Head of caudate nucleus (tissue), 42 donors: ENCODE measurements at places on chromosomes 2 and 18.

GRCh38 chr2:28726177-28726576 is 25.5 kb upstream of the PPP1CB start:
- peak; percentile 45 for DNase-seq

GRCh38 chr18:21293479-21293878 is 51.4 kb downstream of the GREB1L start:
- no peak for DNase-seq

GRCh38 chr2:134276381-134277172 is 22.7 kb downstream of the MGAT5 start:
- DNase-seq, result no peak

DNA sequence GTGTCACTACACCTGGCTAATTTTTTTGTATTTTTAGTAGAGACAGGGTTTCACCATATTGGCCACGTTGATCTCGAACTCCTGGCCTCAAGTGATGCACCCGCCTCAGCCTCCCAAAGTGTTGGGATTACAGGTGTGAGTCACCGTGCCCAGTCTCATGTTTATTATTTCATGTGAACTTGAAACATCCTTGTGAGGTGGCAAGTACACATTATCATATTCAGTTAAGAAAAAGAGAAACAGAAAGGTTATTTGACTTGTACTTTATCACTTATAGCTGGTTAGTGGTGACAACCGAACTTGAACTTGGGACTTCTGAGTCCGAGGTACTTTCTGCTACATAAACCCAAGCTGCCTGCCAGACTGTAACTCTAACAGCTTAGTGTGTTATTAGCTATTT is 24.4 kb downstream of the ABHD3 start:
- DNase-seq, result no peak

DNA sequence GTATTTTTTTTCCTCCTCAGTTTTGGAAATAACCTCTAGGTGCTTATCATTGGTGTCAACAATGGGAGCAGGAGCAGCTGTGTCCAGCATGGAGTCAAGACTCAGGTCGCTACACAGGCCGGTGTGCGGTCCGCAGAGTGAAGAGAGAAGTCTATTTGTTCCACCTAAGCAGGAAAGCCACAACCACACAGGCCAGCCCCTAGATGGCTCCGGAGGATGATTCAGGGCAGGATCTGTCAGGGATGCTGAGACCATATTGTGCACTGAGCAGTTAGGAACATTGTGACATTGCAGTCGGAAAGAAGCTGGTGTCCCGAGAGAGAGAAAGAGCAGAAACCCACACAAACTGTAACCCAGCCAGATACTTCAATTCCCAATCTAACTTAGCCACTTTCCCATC is 136.9 kb downstream of the GAREM1 start:
- no peak for DNase-seq

- no peak for DNase-seq
These were observed 113.6 kb downstream of the METTL8 start for GRCh38 chr2:171320208-171320621.

DNA sequence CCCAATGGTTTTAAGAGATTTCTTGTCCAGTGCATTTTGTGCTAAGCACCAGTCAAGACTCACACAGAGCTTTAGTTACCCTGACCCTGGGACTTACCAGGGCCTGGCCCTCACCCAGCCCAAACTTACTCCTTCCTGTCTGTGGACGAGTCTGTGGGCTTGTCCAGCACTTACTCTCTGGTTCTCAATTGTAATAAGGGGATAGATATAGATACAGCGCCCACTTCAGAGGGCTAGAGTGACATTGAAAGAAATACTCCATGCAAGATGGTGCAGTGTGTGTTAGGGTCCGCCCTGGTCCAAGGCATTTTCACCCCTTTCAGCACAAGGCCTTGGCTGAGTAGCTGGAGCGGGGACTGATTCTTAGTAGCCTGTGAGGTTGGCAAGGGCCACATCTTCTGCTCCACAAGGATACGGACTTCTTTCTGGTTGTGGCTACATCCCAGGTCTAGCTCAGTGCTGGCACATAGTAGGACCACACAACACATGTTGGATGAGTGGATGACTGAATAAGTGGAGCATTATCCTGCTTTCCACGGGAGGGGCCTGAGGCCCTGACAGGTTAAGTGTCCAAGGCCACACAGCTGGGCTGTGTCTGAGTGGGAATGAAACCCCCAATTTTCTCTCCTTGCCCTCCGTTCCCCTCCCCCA is 3.8 kb upstream of the ARID5A start:
- no peak for DNase-seq

- no peak for DNase-seq
These were observed 286.2 kb downstream of the CYP26B1 start for GRCh38 chr2:71861186-71862160.
